Activated naive CD8-positive, alpha-beta T cell treated with anti-CD3 and anti-CD28 coated beads, Interleukin-2, amount 50 U/mL, for 24 hours (primary cell): ENCODE measurements at places on chromosomes 4 and X.

- no peak for DNase-seq
Measured at GRCh38 chr4:5261866-5262265, 210.6 kb downstream of the STK32B start.

DNA sequence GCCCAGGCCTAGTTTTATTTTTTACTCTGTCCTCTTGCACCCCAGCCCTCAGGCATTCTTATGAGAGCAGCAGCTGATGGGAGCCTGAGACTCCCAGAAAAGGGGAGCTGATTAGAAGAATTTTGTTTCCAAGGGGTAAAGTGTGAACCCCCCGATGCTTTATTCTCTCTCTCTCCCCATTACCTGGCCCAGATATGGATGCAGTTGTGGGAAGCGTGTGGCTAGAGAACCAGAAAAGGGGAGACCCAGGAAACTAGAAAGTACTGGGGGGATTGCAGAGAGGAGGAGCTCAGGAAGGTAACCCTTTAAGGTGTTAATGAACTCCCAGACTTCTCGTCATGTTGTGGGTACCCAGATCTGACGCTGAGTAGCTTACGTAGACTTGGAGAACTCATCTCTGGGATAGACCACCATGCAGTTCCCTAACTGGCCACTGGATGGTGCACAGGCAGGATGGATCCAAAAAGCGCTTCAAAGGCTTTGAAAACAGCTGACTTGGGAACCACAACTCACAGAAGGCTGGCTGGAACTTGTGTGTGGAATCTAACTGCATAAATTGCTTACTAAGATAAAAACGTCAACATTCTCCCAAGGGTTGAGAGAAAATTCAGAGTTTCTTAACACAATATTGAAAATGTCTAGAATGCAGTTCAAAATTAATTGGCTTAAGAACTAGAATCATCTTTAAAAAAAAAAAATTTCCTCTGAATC is 64.7 kb downstream of the TBC1D14 start:
- DNase-seq: peak; percentile 87

GRCh38 chrX:42673301-42673810 is 104.6 kb downstream of the PPP1R2C start:
- DNase-seq: no peak

DNA sequence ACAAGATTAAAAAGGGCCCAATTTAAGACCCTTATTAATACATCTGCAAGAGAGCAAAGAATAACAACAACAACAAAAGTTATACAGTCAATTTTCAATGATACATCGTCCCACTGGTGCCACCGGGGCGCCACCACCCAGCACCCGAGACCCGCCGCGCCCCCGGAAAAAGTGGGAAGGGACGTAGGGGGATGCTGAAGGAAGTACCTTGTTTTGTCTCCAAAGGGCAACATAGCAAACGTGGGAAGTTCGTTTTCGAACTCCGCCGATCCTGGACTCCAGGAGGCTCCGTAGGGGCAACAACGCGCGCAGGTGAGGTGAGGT is 1.7 kb downstream of the PDE5A start:
- DNase-seq: no peak

GRCh38 chr4:175752664-175753063 is 59.4 kb downstream of the GPM6A start:
- no peak for DNase-seq

GRCh38 chrX:19705196-19705769 is 182.1 kb downstream of the SH3KBP1 start:
- DNase-seq: no peak
